ENCODE measurements at places on chromosomes 6 and 20.

DNA sequence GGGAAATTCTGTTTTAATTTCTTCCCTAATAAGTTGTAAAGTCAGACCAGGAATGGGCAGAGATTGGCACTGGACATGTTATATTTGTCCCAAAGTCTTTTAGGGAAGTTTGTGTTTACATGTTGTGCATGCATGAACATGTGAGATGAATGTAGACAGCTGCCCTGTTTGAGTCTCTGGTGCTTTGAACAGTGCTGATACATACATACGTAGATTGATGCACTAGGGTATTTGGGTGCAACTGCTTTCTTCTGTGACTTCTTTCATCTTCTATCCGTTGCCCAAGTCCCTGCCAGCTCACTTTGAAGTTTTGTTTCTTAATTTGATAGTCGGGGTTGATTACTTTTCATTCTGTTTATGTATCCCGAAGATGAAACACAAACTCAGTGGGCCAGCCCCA lies 200.6 kb downstream of the DTNBP1 start:
- no peak overlapping the region for H3K27ac ChIP-seq
- H3K4me1 ChIP-seq, result peaks cover 16% of the 10 kb centered on the region
- H3K4me3 ChIP-seq, result no peak overlapping the region

DNA sequence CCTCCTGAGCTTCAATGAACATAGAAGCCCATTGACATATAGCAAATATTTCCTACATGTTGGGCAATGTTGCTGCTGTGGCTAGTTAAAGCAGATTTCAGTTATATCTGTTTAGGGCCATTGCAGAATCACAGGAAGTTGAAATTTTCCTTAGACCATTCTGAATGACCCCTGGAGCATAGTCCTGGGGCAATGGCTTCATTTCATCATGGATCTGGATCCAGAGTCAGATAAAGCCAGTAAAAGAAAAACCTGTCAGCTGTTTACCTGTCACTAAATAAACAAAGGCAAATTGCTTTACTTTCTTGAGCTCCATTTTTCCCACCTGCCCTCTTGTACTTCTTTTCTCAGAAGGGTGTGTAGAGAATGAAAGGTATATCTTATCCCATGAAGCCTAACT lies 494.0 kb upstream of the MAP3K7 start:
- H3K4me1 ChIP-seq, result peaks cover 20% of the 10 kb centered on the region
- H3K27me3 ChIP-seq, result no peaks in the 10 kb centered on the region
- peak; percentile 17 for DNase-seq
- H3K36me3 ChIP-seq, result no peaks in the 10 kb centered on the region

- H3K27me3 ChIP-seq, result no peaks in the 10 kb centered on the region
- no peaks in the 10 kb centered on the region for H3K4me1 ChIP-seq
Observed at GRCh38 chr6:49151957-49152356, 311.1 kb downstream of the MMUT start.

GRCh38 chr6:48613231-48613949 lies 502.4 kb upstream of the PTCHD4 start:
- H3K27me3 ChIP-seq, result no peaks in the 10 kb centered on the region
- H3K4me3 ChIP-seq, result no peak overlapping the region
- H3K4me1 ChIP-seq, result no peaks in the 10 kb centered on the region
- H3K36me3 ChIP-seq, result no peaks in the 10 kb centered on the region

DNA sequence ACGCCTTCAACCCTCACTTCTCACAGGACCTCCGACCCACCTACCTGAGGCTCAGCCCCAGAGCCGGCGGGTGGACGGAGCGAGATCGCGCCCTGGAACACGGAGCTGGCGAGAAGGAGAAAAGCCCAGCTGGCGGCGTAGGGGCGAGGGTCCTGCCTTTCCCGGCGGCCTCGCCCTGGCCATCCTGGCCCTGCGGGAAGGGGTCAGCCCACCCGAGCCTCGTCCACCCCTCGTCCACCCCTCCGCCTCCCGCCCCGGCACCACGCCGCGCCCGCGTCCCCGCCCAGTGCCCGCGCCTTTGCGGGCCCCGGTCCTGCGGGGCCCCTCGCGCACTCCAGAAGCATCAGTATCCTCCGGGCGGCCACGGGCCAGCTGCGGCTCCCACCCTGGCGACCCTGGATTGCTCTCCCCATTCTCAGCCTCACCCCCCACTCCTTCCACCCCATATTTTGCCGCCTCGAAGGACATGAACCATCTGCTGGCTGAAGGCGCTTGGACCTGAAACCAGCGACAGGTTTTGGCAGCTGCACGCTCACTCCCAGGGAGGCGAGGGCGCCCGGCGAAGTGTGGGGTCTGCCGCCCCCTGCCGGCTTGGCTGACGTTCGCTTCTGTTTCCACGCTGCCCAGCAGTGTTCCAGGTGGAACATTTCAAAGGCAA lies 65.1 kb downstream of the PLG start:
- no peak overlapping the region for H3K27ac ChIP-seq
- no peaks in the 10 kb centered on the region for H3K27me3 ChIP-seq
- no peaks in the 10 kb centered on the region for H3K36me3 ChIP-seq

- peaks cover 40% of the 10 kb centered on the region for H3K4me1 ChIP-seq
- H3K27ac ChIP-seq, result peak overlapping the region; percentile 95
- H3K36me3 ChIP-seq, result no peaks in the 10 kb centered on the region
- H3K27me3 ChIP-seq, result no peaks in the 10 kb centered on the region
- peak; percentile 82 for DNase-seq
Observed at GRCh38 chr20:32189691-32190615, 17.6 kb downstream of the PLAGL2 start.

GRCh38 chr6:68741501-68742386 lies 106.7 kb downstream of the ADGRB3 start:
- no peak overlapping the region for H3K27ac ChIP-seq
- no peak overlapping the region for H3K4me3 ChIP-seq
- no peaks in the 10 kb centered on the region for H3K27me3 ChIP-seq
- H3K36me3 ChIP-seq, result no peaks in the 10 kb centered on the region

- H3K4me3 ChIP-seq, result no peak overlapping the region
- no peaks in the 10 kb centered on the region for H3K4me1 ChIP-seq
- no peaks in the 10 kb centered on the region for H3K36me3 ChIP-seq
Observed at GRCh38 chr6:92864966-92865555, 554.3 kb downstream of the EPHA7 start.

GRCh38 chr6:161333410-161333809 lies 59.5 kb upstream of the AGPAT4 start:
- H3K27me3 ChIP-seq, result no peaks in the 10 kb centered on the region
- H3K4me3 ChIP-seq, result no peak overlapping the region
- H3K4me1 ChIP-seq, result no peaks in the 10 kb centered on the region
- H3K36me3 ChIP-seq, result no peaks in the 10 kb centered on the region
- no peak for DNase-seq

DNA sequence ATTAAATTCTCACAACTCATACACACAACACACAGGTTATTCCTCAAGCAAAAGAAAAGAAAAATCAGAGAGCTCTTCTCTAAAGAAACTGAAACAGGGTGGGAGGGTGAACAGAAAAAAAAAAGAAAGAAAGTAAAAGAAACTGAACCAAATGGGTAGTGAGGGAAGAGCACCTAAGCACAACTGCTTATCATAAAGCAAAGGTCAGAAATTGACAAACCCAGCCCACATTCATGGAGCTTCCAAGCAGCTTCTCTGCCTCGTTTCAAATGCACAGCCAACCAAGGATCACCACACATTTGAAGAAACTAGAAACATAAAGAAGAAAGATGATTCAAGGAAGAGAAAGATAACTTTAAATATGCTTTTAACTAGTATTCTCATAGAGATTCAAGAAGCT lies 90.5 kb downstream of the RNGTT start:
- no peak overlapping the region for H3K27ac ChIP-seq
- peaks cover 7% of the 10 kb centered on the region for H3K4me1 ChIP-seq
- H3K27me3 ChIP-seq, result no peaks in the 10 kb centered on the region

GRCh38 chr6:169556758-169557548 lies 144.9 kb downstream of the WDR27 start:
- no peaks in the 10 kb centered on the region for H3K36me3 ChIP-seq
- no peak overlapping the region for H3K4me3 ChIP-seq
- H3K4me1 ChIP-seq, result no peaks in the 10 kb centered on the region
- H3K27me3 ChIP-seq, result no peaks in the 10 kb centered on the region

GRCh38 chr20:36336954-36337704 lies 31.0 kb downstream of the DLGAP4 start:
- H3K27ac ChIP-seq, result no peak overlapping the region
- H3K4me3 ChIP-seq, result no peak overlapping the region
- no peak for DNase-seq
- no peaks in the 10 kb centered on the region for H3K4me1 ChIP-seq
- H3K27me3 ChIP-seq, result peaks cover 15% of the 10 kb centered on the region

DNA sequence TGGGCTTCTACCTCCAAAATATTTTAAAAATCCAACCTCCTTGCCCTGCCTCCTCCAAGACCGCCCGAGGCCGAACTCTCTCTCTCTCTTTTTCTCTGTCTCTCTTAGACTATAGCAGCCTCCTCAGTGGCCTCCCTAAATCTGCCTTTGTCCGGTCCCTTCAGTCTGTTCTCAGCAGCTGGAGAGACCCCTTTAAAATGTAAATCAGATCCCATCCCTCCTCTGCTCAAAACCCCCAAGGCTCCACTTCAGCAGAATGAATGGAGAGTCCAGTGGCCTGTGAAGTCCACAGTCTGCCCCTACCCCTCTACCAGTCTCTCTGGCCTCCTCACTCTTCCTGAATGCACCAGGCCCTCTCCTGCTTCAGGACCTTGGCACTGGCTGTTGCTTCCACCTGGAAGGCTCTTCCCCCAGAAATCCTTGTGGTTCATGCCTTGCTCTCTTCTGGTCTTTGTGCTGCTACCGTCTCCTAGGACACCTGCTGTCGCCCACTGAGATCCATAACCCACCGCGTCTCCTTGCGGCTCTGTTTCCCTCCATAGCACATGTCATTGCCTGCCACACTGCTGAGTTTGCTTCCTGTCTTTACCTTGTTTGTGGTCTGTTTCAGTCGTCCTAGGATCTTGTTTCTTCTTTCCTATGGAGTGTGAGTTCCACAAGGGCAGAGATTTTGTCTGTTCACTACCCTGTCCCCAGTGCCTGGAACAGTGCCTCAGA lies 6.0 kb downstream of the MLN start:
- H3K27me3 ChIP-seq, result peaks cover 2% of the 10 kb centered on the region
- H3K36me3 ChIP-seq, result no peaks in the 10 kb centered on the region
- DNase-seq, result no peak

- no peaks in the 10 kb centered on the region for H3K27me3 ChIP-seq
- no peaks in the 10 kb centered on the region for H3K4me1 ChIP-seq
- H3K4me3 ChIP-seq, result no peak within 1 kb of the TSS
- DNase-seq, result peak; percentile 41
- no peaks in the 10 kb centered on the region for H3K36me3 ChIP-seq
Observed at GRCh38 chr6:36023996-36024795, at the start of gene SLC26A8. Gene SLC26A8, minus strand, starts transcription at chr6:36024641. Its CDS starts 4,934 bp downstream, at chr6:36019707.

DNA sequence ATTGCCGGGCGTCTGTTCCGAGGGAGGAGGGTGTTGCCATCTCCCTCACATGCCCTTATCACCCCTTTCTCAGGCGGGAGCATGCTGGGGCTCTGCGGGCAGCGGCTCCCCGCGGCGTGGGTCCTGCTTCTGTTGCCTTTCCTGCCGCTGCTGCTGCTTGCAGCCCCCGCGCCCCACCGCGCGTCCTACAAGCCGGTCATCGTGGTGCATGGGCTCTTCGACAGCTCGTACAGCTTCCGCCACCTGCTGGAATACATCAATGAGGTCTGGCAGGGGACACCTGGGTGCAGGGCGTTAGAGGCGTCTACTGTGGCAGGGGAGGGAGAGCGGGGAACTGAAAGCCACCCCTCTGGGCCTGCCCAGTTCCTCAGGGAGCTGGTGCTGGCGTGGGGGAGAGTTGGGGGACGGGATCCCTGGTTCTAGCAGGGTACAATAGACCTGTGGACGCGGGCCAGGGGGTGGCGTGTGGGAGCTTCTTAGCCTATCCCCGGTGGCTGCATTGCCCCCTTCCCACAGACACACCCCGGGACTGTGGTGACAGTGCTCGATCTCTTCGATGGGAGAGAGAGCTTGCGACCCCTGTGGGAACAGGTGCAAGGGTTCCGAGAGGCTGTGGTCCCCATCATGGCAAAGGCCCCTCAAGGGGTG lies 697 bp downstream of the PPT2 start:
- peaks cover 22% of the 10 kb centered on the region for H3K4me1 ChIP-seq
- peak overlapping the region; percentile 96 for H3K27ac ChIP-seq
- peak; percentile 90 for DNase-seq
- H3K36me3 ChIP-seq, result peaks cover 6% of the 10 kb centered on the region
- H3K4me3 ChIP-seq, result peak overlapping the region; percentile 72

DNA sequence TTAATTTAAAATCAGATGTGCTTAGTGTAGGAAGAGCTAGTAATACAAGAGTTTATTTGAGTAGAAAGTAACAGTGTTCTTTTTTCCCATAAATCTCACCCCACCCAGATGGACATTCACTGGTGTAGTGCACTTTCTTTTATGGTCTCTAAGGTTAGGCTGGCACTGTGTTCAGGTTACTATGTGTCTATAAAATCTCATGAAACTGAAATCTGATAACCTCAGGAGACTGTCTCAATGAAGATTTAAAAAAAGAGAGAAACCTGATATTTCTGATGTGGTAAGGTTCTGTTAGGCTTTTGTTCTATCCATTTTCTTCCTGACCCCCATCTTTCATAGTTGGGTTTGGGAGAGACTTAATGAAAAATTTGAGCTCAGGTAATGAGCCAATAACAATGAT lies 101.2 kb upstream of the CLVS2 start:
- DNase-seq, result no peak
- H3K27me3 ChIP-seq, result no peaks in the 10 kb centered on the region
- H3K4me3 ChIP-seq, result no peak overlapping the region
- no peak overlapping the region for H3K27ac ChIP-seq
- H3K36me3 ChIP-seq, result no peaks in the 10 kb centered on the region
- H3K4me1 ChIP-seq, result no peaks in the 10 kb centered on the region

DNA sequence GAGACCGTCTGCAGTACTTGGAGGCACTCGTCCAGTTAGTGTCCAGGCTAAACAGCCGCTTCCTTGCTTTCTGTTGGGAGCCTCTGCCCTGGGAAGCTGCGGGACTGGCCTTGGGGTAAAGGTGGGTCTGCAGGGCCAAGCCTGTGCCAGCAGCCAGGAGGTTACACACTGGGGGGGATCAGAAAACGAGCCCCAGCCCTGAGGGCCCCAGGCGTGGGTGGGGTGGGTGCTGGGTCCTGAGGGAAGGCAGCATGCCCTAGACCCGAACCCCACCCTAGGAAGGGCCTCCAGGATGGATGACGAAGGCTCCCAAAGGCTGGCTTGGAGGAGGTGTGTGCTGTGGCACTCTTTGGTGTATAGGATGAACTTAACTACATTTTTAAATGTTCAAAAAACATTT lies 335.2 kb downstream of the ZFAND3 start:
- no peaks in the 10 kb centered on the region for H3K4me1 ChIP-seq
- no peak overlapping the region for H3K4me3 ChIP-seq

- DNase-seq, result no peak
- H3K4me3 ChIP-seq, result no peak overlapping the region
- H3K4me1 ChIP-seq, result no peaks in the 10 kb centered on the region
- H3K27ac ChIP-seq, result no peak overlapping the region
- no peaks in the 10 kb centered on the region for H3K27me3 ChIP-seq
Observed at GRCh38 chr6:107059606-107060005, 31.6 kb downstream of the MTRES1 start.

Measured in hepatocyte (in vitro differentiated cells).